ENCODE measurements at places on chromosomes 7 and 10.

DNA sequence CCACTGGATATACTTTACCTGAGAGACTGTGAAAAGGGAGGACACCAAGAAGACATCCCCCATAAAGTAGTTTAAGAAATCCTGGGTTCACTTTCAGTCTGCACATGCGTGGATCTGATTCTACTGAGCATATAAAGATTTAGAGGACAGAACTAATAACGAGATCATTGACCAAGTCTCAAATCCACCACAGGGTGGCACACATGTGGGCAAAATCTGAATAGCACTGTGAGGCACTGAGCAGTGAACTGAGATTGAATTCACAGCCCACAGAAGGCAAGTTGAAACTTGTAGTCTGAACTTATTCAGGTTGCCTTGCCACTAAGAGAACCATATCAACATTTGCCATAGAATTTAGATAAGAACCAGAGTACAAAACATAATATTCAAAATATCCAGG is 818.6 kb downstream of the GRID1 start:
- DNase-seq = peak; percentile 18

DNA sequence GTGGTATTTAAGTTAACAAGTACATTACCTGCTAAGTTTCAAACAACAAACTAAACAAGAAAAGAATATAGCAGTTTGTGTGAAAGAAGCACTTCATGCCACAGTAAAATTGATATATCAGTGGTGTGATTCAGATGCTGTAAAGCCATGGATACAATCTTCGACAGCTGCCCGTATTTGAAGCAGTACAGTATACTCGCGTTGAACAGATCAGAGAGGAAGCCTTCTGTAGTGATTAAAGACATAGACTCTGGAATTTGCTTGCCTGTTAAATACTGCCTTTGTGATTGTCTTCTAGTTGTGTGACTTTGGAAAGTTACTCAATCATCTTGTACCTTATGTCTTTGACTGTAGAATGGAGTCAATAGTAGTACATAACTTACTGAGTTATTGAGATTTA is 71.7 kb downstream of the CHRM2 start:
- no peak for DNase-seq

DNA sequence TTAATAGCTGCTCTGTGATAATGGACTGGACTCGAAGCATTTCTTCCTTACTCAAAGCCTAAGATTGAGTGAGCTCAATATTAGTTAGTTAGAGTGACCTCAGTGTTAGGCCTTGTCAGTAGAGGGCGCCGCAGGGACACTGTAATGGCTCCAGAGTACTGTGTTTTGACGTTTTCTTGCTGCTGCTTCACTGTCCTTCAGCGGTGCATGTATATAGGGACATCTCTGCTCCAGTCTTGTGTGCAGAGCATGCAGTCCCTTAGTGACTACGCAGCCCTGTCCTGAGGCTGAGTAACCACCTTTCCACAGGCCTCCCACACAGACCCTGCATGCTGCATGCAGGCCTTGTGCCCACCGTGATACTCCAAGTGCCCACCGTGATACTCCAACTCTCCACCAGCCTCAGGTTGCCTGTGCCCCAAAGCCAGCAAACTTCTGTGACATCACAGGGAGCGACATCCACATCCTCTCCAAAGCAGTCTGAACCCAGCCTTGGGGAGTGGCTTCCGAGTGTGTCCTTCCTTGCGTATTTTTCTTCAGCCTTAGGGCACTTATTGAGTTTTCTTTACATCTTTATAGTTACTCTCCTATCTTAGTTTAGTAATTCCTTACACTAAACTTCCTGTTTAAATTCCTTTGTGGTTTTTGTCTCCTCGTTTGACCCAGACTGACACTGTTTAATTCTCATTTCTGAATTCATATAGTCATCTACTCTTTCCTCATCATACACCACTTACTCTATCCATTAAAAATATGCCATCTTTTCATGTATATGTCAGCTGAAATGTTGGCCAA is 118.2 kb downstream of the JAZF1 start:
- peak; percentile 84 for DNase-seq

DNA sequence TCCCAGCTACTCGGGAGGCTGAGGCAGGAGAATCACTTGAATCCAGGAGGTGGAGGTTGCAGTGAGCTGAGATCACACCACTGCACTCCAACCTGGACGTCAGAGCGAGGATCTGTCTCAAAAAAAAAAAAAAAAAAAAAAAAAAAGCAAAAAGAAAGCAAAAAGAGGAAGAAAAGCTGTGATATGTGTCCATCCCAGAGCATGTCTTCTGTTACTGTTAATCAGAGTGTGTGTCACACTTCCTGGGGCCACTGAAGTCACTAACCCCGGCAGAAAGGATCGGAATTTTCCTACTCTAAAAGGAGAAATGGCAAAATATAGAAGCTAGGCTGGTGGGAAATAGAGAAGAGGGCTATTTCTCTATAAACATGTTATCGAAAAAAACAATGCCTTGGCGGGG is 11.9 kb downstream of the PIK3AP1 start:
- DNase-seq = no peak

- no peak for DNase-seq
Measured at GRCh38 chr7:141915565-141915964, 634 bp upstream of the OR9A4 start.

DNA sequence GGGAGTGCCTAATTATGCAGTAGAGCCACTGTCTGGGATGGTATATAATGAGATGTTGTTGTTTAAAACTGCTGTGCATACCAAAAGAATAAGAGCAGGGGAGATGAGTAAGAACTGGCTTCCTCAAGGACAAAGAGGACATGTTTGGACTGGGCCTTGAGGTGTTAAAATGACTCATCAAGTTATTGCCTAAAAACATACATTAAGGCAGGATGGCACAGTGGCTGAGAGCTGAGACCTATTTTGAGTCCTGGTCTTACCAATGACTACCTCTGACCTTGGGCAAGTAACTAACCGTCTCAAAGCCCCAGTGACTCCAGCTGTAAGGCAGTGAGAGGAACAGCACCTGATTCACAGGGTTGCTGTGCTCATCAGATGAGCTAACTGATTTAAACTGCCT is 71.1 kb downstream of the CFAP58 start:
- no peak for DNase-seq

GRCh38 chr7:43296306-43296705 is 183.9 kb downstream of the HECW1 start:
- no peak for DNase-seq

- DNase-seq = no peak
Measured at GRCh38 chr7:50423860-50424259, 26.3 kb downstream of the FIGNL1 start.

DNA sequence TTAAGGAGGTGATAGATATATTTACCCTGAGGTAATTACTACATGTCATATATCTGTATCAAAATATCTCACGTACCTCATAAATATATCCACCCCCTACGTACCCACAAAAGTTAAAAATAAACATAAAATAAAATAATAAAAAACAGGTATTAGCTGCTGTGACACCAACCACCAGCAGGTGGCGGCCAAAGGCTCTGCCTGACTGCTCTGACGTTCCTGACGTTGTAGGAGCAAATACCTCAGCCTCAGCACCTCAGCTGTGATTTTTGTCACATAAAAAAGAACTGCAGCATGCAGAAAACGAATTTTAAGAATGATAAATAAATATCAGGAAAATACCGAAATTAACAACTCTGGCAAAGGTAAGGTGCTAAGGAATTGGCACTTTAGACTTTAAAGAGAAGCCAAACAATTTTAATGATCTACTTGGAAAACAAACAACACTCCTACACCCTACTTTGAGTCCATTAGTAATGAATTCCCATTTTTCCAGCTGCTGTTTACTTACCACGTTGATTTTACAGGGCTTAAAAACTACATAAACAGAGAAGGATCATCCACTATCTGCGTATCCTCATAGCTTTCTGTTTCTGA is 125.4 kb upstream of the TARP start:
- DNase-seq = peak; percentile 27

DNA sequence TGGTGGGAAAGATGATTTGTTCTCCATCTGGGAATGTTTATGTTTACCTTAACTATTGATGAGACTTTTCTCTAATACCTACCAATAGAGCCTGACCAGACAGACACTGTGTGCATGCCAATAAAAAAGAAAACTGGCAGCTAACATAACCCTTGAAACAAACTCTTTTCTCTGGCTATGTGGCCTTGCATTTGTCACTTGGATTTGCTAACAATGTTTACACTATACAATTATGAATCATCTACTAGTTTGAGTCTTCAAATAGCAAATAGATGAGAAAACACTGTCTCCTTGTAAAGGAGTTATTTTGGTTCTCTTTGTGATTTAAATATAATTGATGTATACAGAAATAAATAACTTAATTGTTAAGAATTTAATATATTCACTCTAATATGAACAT is 273.1 kb downstream of the SEMA3D start:
- DNase-seq = no peak

GRCh38 chr10:98880971-98881370 is 354.7 kb downstream of the HPSE2 start:
- no peak for DNase-seq

- DNase-seq = no peak
Measured at GRCh38 chr10:22791665-22792064, 77.3 kb upstream of the PIP4K2A start.

DNA sequence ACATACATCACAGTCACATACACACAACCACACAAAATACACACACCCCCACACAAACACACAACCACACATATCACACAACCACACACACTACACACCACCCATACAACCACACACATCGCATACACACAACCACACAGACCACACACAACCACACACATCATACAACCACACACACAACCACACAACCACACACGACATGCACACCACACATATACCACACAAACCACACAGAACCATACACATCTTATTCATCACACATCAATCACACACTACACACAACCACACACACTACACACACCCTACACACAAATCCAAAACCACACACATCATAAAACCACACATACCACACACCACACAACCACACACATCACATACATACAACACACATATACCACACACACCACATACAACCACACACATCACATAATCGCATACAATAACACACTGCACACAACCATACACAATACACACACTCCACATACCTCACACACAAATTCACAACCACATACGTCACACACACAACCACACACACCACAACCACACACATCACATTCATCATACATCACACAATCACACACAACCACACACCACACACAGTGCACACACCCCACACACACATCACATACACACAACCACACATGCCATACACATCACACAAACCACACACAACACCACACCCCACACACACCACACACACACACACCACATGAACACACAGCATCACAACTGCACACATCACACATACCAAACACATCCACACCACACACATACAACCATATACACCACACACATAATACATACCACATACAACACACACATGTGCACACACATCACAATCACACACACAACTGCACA is 30.4 kb downstream of the GPRIN2 start:
- DNase-seq = no peak

DNA sequence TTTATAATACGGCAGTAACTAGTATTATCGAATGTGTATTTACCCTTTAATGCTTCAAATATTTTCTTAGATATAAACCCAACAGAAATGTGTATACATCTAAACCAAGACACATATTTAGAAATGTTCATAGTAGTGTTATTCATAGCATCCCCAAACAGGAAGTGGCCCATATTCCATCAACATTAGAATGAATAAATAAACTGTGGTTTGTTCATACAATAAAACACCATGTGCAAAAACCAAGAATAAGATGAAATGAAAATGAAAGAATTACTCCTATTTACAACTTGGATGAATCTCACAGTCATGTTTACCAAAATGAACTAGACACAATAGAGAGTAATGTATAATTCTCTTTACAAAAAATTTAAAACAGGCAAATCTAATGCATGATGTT is 9.2 kb upstream of the CAV2 start:
- DNase-seq = no peak

- DNase-seq = peak; percentile 54
Measured at GRCh38 chr10:45091968-45092367, 91.2 kb downstream of the ZNF22 start.

DNA sequence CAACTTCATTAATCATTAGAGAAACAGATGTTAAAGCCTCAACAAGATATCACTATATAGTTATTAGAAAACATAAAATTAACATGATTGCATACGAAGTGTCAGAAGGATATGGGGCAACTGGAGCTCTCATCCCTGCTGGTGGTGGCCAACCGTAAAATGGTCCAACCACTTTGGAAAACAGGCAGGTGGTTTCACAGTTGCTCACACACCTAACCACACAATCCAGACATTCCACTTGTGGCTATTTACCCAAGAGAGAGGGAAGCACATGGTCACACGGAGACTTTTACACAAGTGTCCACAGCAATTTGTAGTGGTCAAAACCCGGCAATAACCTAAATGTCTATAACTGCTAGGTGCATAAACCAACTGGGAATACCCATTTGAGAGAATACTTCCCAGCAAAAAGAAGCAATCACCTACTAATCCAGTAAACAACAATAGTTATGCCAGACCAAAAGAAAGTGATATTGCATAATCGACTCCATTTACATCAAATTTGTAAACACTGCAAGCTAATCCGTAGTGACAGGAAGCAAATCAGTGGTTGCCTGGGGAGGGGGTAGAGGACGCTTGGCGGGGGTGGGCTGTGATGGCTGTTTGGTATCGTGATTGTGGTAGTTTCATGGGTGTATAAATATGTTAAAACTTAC is 91.8 kb downstream of the LARP4B start:
- DNase-seq = no peak

GRCh38 chr7:4010061-4010605 is 672.0 kb upstream of the FOXK1 start:
- no peak for DNase-seq

DNA sequence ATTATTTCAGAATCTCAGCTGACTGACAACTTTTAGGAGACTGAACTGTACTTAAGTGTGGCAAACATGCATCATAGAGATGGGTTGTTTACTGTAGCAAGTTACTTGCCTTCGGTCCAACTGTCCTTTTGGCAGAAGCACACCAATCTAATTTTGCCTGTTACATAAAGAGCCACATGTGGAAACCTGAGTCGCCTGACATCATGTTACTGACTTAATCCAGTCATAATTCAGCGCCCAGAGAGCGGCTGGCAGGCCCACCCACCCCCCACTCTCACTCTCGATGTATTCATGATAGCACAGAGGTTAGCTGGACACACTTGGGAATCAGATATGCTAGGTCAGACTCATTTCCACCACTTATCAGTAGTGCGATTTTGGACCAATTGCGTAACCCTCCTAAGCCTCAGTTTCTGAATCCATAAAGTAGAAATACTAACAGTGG is 57.3 kb upstream of the CAPZA2 start:
- DNase-seq = no peak

DNA sequence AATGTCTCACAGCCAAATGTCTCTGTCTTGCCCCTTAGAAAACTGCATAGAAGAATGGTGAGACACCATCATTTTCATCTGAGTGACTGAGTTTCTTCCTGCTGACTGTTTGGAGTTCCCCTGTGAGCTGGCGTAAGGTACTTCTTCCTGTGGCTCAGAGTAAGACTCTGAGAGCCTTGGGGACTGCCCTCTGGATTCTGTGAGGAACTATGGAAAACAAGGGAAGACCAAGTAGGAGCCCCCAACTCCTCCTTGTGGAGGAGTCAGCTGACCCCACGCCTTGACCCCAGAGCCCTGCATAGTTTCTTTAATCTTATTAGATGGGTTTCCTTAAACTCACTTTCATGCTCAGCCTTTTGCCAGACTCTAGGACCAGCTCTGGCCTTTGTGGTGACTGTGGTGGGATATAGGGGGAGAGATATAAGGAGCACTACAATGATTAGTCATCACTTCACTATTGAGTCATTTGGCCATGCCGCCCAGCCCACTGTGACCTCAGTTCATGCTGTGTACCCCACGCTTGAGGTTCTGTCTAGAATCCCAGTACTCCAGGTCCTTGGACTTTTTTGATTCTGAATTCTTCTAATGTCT is 51.8 kb upstream of the FAM133B start:
- no peak for DNase-seq
